ENCODE measurements at places on chromosomes 4 and X. TPM values are rescaled to one million over a fixed set of nuclear protein-coding genes. Genes with fewer than 3 reads are reported as not detected.

Gene MAGEA12
- total RNA-seq = not detected

Gene GAGE1
- not detected for total RNA-seq

Gene LUZP4
- not detected for total RNA-seq

Gene TMEM35A
- 4.2 TPM for total RNA-seq

Gene SPIN4
- 1.2 TPM for total RNA-seq

Gene TCEAL2
- not detected for total RNA-seq

Gene MFAP3L
- 4.1 TPM for total RNA-seq

Gene PCDH18
- total RNA-seq = 30.0 TPM

Measured in smooth muscle cell of the umbilical artery (primary cell).